NCI-H187 treated with DMSO at 0.1 percent for 48 hours (cell line): ENCODE measurements at places on chromosomes 7 and 10.

DNA sequence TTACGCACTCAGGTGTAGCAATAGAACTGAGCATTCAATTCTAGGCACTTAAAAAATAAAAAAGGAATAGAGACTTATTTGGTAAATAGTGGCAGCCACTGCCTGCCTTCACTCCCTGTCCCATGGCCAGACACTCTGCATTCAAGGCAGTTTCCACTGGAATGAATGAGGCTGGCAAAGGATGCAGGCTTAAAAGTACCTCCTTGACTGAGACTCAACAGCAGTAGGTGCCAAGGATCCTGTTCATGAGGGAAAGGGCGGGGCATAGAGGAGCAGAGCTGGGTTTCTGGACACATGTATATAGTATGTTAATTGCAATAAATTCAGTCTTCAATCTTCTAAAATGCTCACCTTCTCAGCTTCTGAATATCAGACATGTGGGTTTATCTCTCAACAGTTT lies 242.6 kb downstream of the PHF14 start:
- no peak for DNase-seq

DNA sequence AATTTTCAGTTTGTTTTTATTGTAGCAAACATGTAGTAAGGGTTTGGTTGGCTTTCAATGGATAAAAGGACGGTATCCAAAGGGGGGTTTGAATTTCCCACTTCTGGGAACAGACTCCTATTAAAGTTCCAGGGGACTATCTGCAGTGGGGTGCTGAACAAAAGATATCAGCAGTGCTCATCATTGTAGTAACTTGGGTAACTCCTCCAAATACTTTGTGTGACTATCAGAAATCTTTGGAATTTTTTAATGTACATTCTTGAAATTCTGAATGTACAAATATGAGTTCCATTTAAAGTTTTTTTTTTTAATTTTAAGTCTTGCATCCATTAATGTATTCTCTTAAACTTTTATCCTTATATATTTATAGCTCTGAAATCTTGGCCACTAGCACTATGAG lies 42.1 kb downstream of the CYP51A1 start:
- DNase-seq = no peak

- no peak for DNase-seq
These were observed 203.2 kb upstream of the PPP2R2D start for GRCh38 chr10:131697476-131698128.

DNA sequence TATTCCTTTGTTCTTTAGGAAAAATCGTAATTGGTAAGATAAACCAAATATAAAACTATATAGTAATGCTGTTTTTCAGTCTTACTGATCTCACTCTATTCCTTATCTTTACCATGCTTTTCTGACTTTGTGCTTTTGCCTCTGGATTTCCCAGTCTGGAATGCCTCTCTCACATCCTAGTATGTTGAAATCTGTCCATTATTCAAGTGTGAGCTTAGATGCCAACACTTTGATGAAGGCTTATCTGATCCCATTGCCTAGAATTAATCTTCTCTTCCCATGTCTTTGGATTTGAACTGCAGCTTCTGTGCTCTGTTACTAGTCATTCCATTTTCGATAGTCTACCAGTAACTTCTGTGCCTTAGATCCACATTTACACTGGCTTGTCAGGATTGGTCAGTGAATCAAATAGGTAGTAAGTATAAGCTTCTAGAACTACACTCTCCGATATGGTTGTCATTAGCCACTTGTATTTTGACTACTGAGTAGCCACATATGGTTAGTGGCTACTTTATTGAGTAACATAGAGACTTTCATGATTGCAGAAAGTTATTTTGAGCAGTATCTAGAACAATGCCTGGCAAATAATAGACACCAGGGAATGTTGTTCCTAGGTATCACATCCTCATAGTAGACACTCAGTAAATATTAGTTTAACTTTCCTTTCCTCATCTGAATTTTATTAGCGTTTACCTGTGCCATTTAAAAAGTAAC lies 92.9 kb downstream of the BMPR1A start:
- no peak for DNase-seq

GRCh38 chr10:77604941-77605351 lies 32.7 kb downstream of the KCNMA1 start:
- DNase-seq = no peak

- DNase-seq = no peak
These were observed 18.5 kb downstream of the RFC2 start for GRCh38 chr7:74235518-74236268.

- no peak for DNase-seq
These were observed 105.7 kb downstream of the HBP1 start for GRCh38 chr7:107274506-107274905.

DNA sequence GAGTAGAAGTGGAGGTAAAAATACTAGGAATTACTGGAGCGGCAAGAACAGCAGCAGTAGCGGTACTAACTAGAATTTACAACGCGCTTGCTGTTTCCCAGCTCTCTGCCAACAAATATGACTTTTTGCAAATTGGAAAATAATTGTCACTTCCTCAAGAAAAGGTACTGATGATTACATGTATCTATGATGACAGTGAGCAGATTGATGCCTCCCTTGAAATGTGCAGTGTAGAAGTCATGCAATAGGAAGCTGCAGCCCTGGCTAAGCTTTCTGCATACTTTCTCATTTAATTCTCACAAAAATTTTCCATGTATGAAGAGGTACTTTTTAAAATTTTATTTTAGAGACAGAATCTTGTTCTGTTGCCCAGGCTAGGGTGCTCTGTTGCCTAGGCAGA lies 49.9 kb downstream of the ANK3 start:
- DNase-seq = no peak

GRCh38 chr10:73859428-73859783 lies 14.9 kb downstream of the CAMK2G start:
- DNase-seq = no peak

DNA sequence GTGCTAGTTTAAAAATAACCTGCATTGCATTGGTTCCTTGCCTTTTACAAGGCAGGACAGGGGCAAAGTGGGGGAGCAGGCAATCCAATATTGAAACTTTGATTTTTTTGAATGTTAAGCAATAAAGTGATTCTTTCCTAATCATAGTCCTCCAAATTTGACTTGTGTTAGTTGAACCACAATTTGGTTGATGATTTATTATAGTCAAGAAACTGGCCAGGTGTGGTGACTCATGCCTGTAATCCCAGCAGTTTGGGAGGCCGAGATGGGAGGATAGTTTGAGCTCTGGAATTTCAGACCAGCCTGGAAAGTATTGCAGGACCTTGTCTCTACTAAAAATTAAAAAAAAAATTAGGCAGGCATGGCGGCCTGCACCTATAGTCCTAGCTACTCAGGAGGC lies 27.9 kb upstream of the ABLIM1 start:
- DNase-seq = no peak

- DNase-seq = no peak
These were observed 276.9 kb downstream of the CSTF2T start for GRCh38 chr10:51422311-51423120.

DNA sequence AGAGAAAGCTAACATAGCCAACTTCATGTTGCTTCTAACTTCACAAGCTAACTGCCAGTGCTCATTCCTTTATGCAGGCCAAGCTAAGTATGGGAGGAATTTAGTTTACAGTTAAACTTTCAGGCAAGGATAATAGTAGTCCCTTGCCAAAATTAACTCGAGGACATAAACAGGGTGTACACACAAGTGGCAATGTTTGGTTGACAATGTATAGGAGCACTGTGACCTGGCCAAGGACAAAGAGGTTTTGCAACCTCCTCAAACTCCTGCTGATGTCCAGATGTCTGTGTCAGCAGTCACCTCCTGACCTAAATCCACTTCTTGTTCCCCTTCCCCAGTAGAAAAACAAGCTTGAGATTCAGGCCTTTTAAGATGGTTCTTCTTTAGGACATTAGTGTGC lies 494.6 kb upstream of the KLF6 start:
- no peak for DNase-seq

- no peak for DNase-seq
These were observed 252.6 kb upstream of the INHBA start for GRCh38 chr7:41955451-41955850.

- DNase-seq = no peak
These were observed 406.1 kb downstream of the MDFIC start for GRCh38 chr7:115328018-115328417.

DNA sequence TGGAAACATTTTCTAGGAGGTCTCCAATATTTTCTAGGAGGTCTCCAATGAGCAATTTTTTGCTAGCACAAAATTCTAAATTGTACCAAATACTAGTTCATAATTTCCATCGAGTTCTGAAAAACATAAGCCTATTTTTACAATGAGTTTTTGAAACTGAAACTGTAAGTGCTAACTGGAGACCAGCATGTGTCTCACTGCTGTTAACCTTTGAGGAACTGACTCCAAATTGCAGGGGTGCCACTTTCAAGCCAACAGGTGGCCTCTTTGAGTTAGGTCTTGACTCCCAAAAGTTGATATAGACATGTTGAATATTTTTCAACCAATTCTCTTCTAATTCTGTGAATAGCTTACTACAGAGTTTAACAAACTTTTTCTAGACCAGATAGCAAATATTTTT lies 58.8 kb downstream of the CAV1 start:
- no peak for DNase-seq

DNA sequence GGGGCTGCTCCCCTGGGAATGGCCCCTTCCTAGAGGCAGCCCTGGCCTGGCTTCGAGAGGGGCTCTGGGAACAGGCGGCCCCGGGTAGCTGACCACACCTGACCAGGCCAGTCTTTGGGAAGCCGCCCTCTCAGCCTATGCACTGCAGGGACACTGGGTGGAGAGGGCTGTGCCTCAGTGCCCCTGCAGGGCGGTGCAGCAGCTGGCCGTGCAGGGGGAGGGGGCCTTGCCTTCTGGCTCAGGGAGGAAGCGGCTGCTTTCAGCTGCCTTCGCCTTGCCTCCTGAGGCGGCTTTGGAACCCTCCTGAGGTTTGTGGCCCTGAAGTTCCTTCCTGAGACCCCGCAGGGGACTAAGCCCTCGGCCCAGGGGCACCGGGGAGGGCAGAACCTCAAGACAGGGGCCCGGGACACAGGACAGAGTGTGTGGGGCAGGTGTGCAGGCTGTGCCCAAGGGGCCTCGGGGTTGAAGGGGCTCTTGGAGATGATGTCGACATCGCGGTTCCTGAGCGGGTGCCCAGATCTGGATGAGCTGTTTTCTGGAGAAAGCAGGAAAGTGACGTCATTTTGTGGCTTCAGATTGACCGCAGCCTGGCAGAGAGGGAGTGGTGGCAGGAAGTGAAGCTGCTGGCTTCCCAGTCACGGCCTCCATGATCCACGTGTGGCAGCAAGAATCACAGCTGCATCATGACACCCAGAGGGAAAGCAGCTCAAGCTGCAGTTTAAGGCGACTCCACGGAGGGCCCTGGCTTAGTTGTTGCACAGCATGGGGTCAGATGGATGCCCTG lies 17.7 kb downstream of the ADAM8 start:
- DNase-seq = no peak

- no peak for DNase-seq
These were observed 304.5 kb upstream of the FZD8 start for GRCh38 chr10:35946556-35946955.

DNA sequence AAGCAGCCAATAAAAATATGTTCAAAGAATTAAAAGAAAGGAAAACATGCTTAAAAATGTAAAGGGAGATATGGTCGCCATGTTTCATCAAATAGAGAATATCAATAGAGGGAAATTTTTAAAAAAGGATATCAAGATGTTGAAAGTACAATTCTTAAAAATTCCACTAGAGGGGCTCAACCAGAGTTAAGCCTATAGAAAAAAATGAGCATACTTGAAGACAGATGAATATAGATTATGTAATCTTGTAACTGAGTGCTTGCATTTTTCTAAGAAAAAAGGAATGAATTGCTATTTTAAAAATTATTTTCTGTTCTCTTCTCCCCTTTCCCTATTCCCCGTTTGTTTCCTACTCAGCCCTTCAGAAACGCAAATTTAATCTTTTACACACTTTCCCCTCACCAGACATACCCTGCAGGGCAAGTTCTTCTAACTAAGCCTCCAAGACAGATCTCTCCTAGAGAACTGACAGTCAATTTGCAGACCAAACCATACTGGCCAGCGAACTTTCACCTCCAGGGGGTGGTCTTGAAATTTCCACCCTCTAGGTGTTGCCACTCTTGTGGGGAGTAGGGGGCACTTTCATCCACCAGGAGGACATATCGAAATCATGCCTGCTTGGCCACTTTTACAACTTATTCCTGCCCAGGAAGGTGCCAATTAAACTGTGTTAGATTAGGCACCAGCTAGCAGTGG lies 67.7 kb downstream of the NSUN6 start:
- DNase-seq = no peak

DNA sequence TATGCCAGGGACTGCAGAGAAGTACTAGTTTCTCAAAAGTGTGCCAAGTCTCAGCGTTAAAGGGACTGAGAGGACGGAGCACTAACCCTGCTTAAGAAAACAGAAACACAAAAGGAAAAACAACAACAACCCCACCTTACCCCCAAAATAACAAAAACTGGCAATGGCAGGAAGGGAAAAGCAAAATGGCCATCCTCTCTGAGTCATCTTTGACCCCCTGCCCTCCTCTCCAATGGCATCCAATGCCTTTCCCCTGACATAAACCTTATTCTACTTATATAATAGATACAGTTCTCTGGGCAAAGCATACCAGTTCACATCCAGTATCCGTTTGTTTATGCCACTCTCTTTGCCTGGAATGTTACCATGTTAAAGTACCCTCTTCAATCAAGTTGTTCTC lies 1.6 kb downstream of the POLR1F start:
- no peak for DNase-seq

- no peak for DNase-seq
These were observed 454.5 kb downstream of the DNAJB6 start for GRCh38 chr7:157791261-157791660.

- DNase-seq = no peak
These were observed 43.1 kb downstream of the STK17A start for GRCh38 chr7:43625980-43626379.
